Adrenal gland (tissue), 19 donors: ENCODE measurements at places on chromosomes 13 and 19.

DNA sequence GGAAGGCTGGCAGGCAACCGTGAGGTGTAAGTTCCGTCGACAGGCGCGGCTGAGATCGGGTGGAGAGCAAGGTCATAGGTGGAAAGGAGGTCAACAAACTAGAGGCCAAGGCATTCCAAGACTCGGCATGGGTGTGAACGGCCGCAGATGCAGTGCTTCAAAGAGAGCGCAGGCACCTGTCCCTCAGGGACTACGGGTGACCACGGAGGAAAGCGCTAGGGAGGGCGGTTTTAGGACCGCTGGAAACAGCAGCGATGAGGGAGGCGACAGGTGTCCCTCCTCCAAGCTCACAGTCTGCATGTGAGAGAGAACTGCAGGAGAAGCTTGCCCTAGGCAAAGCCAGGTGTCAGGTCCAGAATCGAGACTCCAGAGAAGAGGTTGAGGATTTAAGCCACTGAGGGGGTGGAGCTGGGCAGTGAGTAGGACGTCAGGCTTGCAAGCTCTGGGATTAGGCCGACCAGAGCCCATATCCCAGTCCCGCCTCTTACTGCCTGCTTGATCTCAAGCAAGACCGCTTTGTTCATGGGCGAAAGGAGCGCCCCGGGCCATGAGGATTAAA lies 1.6 kb upstream of the MLNR start:
- DNase-seq, result no peak
- no peak overlapping the region for H3K27ac ChIP-seq
- no peak overlapping the region for H3K4me3 ChIP-seq
- peaks cover 27% of the 10 kb centered on the region for H3K27me3 ChIP-seq
- H3K4me1 ChIP-seq, result peaks cover 21% of the 10 kb centered on the region

DNA sequence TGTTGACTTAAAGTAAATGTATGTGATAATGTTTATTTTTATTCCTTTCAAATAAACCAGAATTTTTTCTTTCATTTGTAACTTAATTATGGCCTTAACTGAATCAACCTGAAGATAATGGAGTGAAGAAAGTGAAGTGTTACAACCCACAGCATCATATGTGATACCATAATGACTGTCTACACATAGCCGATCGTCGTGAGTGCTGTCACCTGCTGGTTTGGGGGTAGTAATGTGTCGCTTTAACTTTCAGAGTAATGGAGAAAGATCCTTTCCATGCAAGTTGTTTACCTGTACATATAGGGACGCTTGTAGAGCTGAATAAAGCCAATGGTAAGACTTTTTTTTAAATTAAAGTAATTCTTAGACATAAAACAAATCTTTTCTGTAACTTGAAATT lies 9.9 kb downstream of the CDC16 start:
- no peaks in the 10 kb centered on the region for H3K36me3 ChIP-seq
- no peaks in the 10 kb centered on the region for H3K4me1 ChIP-seq
- no peak overlapping the region for H3K27ac ChIP-seq
- no peak for DNase-seq

- no peaks in the 10 kb centered on the region for H3K27me3 ChIP-seq
- no peak overlapping the region for H3K27ac ChIP-seq
- no peak for DNase-seq
- H3K36me3 ChIP-seq, result no peaks in the 10 kb centered on the region
These were observed 203.8 kb downstream of the GPC6 start for GRCh38 chr13:93430381-93430780.

- no peak overlapping the region for H3K4me3 ChIP-seq
- no peaks in the 10 kb centered on the region for H3K36me3 ChIP-seq
- H3K27ac ChIP-seq, result no peak overlapping the region
- H3K4me1 ChIP-seq, result peaks cover 14% of the 10 kb centered on the region
- no peak for DNase-seq
- no peaks in the 10 kb centered on the region for H3K27me3 ChIP-seq
These were observed 10.8 kb downstream of the BICRA start for GRCh38 chr19:47619763-47620162.

GRCh38 chr19:18803550-18804138 lies 12.5 kb upstream of the COMP start:
- no peak overlapping the region for H3K27ac ChIP-seq
- no peak for DNase-seq
- no peaks in the 10 kb centered on the region for H3K36me3 ChIP-seq
- peaks cover 4% of the 10 kb centered on the region for H3K27me3 ChIP-seq
- H3K4me3 ChIP-seq, result no peak overlapping the region
